NB4 (cell line): ENCODE measurements at places on chromosomes 2 and 18.
A peak's percentile ranks its signal among the peaks of the same experiment; 100 is the strongest.

DNA sequence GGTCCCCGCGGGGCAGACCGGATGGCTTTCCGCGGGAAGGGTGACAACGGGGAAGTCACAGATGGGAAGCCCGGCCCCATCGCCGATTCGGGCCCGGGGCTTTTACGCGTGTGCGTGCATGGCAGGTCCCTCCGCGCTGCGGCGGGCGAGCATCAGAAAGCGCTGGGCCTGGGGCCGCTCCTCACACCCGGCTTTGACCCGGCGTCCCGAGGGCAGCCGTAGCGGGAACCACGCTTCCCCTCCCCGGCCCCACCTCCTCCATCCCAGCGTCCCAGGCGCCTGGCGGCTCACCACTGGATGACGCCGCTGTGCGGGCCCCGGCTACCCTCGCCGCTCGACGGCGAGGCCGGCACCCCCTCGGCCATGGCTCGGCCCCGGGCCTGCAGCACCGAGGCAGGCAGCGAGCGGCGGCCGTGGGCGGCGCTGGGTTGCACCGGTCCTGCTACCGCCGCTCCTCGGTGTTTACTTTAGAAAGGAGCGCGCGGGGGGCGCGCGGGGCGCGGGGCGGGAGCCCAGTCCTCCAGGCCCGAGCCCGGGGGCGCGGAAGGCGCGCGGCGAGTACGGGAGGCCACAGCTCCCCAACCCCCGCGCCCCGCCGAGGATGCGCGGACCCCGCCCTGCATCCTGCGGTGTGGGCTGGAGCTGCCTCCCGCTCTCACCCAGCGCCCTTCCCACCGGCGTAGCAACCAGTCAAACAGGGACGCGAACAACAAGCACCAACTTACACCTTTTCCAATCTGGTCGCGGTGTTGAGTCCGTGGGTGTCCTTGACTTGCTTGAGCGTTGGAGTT, 806 bp downstream of the RFX8 start:
- DNase-seq = peak; percentile 86

GRCh38 chr2:202910698-202911097, 775 bp downstream of the WDR12 start:
- DNase-seq = no peak

GRCh38 chr2:26651799-26652198, 10.6 kb upstream of the CIB4 start:
- no peak for DNase-seq

- DNase-seq = no peak
Measured at GRCh38 chr2:43280994-43281393, 54.6 kb upstream of the ZFP36L2 start.

GRCh38 chr2:215487002-215487372, 51.1 kb upstream of the FN1 start:
- peak; percentile 51 for DNase-seq

DNA sequence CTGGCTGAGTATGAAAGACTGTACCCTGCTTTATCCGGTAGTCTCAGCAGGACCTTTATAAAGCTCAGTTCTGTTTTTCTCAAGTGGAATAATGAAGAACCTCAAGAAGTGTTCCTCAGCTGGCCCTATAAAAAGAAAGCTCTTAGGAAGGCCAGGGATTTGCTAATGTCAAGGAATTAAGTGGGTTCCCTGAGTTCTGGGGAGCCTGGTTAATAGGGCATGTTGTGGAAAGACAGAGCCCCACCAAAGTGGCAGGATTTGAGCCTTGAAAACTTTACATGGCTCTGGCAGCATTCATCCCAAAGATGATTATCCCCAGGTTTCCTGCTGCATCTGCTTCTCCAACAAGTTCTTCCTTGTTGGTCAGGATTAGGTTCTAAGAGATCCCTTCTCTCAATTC, 6.9 kb upstream of the DYSF start:
- no peak for DNase-seq

GRCh38 chr2:159226059-159226461, 60.4 kb downstream of the WDSUB1 start:
- peak; percentile 81 for DNase-seq

DNA sequence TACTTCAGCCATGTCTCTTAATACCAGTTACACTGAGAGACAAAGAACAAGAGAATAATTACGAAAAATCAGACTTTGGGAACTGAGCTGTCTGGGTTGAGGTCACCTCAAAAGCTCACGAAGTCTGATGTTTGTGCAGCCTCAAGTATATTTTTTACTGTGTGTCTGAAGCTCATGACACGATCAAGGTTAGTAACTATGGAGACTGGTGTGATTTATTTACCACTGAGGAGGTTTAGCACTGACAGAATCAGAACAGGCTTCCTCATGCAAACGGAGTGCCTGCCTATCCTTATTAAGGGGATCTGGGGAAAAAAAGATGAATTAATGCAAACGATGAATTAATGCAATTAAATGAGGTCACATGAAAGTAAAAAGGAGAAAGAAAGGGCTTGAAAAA, 61.1 kb upstream of the RAPH1 start:
- no peak for DNase-seq

DNA sequence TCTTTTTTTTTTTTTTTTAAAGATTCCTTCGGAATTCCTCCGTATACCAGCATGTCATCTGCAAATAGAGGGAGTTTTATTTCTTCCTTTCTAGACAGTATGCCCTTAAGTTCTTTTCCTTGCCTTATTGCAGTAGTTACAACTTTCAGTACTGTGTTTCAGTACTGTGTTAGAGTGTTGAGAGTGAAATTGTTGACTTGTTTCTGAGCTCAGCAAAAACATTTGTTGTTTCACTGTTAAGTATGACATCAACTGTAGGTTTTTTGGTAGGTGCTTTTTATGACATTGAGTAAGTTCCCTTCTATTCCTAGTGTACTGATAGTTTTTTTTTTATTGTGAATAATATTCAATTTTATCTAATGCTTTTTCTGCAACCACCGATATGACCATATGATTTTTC, 43.9 kb downstream of the ACVR2A start:
- DNase-seq = no peak

GRCh38 chr2:192243488-192243887, 48.8 kb upstream of the TMEFF2 start:
- no peak for DNase-seq

- DNase-seq = no peak
Measured at GRCh38 chr18:66078925-66079800, 328.4 kb downstream of the CDH7 start.

DNA sequence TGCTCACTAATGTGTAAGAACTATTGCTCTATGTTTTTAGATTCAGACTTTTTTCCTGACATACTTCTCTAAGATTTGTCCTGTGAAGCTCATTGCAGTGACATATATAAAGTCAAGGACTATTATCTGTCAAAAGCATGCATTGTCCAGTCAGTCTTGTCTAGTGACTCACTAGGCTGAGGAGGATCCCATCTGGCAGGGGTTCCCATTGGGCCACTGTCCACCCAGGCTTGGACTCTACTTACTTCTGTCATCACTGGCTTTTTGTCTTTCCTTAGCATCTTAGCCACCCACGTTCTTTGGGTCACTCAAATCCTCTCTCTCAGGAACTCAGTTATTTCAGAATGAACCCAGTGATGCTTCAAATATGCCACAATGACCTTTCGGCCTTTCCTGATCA, 132.6 kb upstream of the NABP1 start:
- no peak for DNase-seq

DNA sequence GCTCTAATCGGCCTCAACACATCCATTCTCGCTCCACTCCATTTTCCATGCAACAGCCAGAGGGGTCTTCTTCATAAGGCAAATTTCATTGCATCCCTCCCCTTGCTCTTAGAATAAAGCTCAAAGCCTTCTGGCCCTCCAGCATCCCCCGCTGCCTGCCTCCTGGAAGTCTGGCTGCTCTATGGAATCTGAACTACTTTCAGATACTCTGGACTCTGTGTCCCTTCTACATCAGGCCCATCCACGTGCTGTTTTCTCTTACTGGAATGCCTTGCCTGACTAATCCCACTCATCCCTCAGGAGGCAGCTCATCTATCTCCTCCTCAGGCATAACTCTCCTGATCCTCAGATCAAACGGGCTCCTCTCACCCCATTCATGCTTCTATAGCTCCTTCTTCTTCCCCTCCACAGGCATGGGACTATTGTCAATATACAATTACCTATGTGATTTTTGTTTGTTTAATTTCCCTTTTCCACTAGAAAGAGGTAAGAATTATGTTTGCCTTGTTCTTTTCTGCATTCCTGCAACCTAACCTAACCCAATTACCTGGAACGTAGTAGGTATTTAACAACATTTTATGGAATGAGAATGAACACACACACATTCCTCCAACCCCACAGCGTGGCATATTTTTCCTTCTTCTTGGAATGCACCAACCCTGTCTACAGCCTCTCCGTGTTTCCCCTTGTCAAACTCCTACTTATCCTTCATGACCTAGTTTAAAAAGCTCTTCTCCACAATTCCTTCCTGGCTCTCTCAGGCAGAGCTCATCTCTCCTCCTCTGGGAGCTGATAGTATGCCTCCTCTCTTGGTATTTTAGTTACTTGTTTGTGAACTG, 49.5 kb downstream of the LBH start:
- no peak for DNase-seq

- DNase-seq = no peak
Measured at GRCh38 chr2:12733846-12734245, 17.1 kb downstream of the TRIB2 start.

- DNase-seq = no peak
Measured at GRCh38 chr2:1990151-1990589, 245.9 kb upstream of the PXDN start.

DNA sequence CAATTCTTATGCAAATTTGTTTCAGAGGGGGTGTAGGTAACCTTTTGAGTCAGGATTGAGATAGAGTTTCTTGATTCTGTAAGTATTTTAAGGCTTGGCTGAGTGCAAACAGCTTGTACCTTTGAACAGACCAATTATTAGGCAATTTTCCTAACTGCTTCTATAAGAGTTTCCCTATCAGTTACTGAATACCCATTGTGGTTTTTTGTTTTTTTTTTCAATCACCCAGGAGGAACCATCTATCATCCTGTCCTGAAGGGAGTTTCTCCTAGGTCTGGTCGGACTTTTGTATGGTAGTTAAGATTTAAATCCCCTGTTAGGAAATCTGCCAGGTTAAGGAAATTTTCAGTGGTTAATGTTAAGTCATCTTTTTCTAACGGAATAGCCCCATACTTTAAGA, 319.4 kb upstream of the SLC39A10 start:
- peak; percentile 61 for DNase-seq

- DNase-seq = no peak
Measured at GRCh38 chr2:240994171-240994896, 4.1 kb upstream of the SNED1 start.

DNA sequence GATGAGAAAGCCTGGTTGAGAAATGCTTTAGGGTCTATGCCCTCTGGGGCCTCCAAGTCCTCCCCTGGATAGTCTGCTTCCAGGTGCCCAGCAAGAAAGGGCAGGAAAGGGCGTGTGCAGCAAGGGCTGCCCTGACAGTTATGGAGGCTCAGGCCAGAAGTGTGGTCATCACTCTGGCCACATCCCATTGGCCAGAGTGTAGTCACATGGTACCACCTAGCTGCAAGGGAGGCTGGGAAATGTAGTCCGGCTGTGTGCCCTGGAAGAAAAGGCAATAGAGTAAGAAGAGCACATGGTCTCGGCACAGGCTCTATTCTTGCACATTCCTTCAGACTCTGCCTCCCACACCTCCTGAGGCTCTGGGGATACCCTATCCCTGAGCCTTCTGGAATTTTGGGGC, 35.7 kb downstream of the ODC1 start:
- DNase-seq = peak; percentile 66

- DNase-seq = no peak
Measured at GRCh38 chr2:231174211-231174651, 24.2 kb upstream of the ARMC9 start.

DNA sequence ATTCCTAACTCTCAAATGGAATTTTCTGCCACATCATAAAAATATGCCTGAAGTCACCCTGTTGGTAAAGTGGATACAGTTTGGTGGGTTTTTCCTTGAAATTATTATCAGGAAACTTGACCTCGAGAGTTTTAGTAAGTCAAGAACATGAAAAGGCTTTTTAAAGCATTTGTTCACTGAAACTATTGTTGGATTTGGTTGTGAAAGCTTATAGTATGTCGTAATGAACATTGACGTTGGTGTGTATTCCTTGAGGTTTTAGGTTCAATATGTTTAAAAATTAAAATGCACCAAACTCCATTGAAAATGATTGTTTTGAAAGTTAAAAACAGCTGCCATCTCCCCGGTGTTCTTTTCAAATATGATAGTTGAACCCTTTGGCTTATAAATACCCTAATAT, 30.8 kb downstream of the AOX1 start:
- peak; percentile 57 for DNase-seq

DNA sequence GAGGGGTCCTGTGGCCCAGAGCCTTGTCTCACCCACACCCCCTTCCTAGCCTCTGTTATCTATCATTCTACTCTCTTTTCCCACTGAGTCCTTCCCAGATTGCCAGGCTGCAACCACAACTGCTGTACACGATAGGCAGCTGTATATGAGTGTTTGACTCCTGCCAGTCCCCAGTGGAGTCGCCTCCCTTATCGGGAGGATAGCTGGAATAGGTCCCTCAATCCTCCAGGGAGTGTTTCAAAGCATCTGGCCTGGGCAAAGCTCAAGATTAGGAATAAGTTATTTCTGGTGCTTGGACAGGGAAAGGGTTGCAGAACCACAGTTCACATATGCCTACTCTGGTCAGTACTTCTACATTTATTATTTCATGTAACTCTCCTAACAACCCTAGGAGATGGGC, 4.8 kb downstream of the MSGN1 start:
- DNase-seq = no peak

DNA sequence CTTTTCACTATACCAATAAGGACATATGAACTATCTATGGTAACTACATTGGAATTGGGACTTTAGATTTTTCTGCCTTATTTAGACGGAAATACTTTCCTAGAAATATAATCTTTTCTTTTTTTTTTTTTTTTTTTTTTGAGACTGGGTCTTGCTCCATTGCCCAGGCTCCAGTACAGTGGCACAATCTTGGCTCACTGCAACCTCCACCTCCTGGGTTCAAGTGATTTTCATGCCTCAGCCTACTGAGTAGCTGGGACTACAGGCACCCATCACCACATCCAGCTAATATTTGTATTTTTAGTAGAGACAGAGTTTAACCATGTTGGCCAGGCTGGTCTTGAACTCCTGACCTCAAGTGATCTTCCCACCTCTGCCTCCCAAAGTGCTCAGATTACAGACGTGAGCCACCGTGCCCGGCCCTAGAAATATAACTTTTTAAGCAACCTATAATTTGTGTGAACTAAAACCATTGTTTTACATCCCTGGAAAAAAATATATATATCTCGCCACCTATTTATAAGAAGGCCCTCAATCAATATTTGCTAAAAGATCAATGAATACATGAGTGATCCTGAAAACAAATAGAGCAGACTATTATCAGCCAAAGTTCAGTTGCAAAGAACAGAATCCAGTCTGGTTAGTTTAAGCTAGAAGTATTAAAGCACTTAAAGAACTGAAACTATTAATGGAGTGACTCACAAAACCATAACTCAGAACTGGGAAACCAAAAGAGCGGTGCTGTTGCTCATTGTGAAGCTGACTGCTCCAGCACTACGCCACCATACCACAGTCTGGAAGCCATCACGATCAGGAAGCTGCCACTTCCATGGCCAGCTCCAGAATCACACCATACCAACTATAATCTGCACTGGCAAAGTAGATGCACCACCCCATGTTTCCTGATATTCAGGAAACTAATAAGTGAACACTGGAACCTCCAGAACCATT, 8.4 kb upstream of the HNRNPLL start:
- DNase-seq = peak; percentile 62

- no peak for DNase-seq
Measured at GRCh38 chr2:2570871-2571270, 239.8 kb upstream of the MYT1L start.
